ENCODE measurements at places on chromosomes 11 and 22.
A peak's percentile ranks its signal among the peaks of the same experiment; 100 is the strongest.

- DNase-seq: peak; percentile 50
These were observed 30.0 kb upstream of the CABP7 start for GRCh38 chr22:29689880-29690213.

DNA sequence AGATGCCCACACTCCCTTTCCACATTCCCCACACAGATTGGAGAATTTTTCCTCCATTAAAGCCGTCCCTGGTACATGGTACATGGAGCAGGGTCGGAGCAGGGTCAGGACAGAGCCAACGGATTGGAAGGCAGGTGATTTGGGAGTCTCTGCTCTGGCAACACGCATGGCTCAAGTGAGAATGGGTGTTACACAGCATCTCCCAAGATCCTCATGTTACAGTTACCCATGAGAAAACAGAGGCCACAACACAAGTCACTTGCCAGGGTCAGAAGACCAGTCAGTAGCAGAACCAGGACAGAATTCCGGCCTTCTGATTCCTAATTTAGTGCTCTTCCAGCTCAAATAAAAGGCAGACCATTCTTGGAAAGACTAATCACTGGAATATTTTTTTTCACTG, 7.7 kb upstream of the F2 start:
- no peak for DNase-seq

- DNase-seq: no peak
These were observed 654.6 kb upstream of the API5 start for GRCh38 chr11:42657169-42657568.

GRCh38 chr22:50243685-50244419, 971 bp downstream of the TUBGCP6 start:
- DNase-seq: no peak

DNA sequence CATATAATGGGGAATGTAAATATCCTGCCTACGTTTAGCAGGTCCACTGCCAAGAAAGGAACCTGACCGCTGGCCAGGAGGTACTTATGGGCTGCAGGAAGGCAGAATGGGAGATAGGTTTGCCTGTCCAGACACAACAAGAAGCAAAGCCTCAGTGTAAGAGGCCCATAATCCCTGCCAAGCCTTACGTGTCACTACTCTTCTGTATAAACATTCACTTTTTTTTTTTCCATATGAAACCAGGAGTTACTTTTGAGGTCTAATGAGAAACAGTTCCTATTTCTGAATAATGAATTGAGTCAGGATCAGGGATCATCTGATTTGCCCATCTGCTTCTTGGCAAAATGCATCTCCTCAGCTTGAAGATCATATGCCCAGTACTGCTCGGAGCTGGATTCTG, 230.2 kb downstream of the NTM start:
- no peak for DNase-seq

DNA sequence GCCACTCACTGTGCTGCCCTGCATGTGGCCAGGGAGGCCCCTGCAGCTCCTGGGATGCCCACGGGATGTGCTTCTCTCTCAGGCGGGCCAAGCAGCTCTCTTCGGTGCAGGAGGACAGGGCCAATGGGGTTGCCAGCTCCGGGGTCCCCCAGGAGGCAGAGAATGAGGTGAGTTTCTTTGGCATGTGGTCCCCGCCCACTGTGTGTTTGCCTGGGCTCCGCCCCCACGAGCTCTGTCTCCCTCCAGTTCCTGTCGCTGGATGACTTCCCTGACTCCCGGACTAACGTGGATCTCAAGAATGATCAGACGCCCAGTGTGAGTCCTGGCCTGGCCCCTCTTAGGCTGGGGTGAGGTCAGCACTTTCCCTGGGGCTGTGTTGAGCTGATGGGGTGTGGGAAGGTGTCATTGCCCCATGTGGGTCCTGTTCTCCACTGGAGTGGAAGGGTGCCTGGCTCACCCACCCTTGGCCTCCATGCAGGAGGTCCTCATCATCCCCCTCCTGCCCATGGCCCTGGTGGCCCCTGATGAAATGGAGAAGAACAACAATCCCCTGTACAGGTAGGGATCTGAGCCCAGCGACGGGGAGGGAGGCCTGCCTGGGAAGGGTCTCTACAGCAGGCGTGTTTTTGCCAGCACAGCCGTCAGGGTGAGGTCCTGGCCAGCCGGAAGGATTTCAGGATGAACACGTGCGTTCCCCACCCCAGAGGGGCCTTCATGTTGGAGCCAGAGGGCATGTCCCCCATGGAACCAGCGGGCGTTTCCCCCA, 7.7 kb downstream of the SCO2 start:
- DNase-seq: no peak

- peak; percentile 85 for DNase-seq
These were observed 36.0 kb downstream of the PRCP start for GRCh38 chr11:82864268-82864667.

DNA sequence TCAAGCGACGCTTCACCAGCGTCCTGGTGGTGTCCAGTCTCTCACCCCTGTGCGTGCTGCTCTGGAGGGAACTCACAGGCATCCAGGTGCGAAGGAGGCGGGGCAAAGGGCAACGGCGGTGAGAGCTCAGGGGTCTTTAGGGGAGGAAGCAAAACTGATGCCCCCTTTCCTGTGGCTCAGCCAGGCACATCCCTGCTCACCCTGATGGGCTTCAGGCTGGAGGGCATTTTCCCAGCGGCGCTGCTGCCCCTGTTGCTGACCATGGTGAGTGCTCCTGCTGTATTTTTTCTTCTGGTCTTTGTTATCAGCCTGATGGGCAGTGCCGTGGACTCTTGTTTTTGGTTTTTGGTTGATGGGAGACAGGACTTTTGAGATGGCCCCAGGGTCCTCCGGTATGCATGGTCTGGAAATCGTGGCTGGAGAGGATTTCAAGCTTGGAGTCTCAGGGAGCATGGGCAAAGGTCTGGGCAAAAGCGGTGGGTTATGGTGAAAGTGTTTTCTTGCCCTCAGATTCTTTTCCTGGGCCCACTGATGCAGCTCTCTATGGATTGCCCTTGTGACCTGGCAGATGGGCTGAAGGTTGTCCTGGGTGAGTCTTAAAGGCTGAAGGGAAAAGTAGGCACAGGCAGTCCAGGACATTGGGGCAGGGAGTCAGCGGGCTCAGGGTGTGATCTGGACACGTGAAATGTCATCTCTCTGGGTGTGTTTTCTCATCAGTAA, 695 bp downstream of the RCE1 start:
- DNase-seq: no peak

- DNase-seq: no peak
These were observed 6.0 kb upstream of the PNPLA5 start for GRCh38 chr22:43897751-43898261.

DNA sequence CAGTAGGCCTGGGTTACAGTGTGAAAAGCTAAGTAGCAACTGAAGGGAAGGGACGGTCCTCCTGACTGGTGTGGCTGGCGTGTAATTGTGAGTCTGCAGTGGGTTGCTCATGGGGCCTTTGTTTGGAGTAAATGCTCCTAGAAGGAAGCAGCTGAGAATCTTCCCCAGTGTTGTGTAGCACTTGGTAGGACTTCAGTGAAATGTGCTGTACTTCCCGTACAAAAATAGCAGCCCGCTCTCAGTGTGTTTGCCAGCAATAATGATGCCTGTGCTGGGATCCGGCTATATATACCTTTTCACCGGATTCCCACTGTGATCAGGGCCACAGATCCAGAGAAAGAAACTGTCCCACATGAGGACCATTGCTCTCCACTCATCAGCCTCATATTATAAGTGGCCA, 175.7 kb upstream of the NTM start:
- no peak for DNase-seq

- peak; percentile 26 for DNase-seq
These were observed 768 bp downstream of the LDHA start for GRCh38 chr11:18394928-18395734.

DNA sequence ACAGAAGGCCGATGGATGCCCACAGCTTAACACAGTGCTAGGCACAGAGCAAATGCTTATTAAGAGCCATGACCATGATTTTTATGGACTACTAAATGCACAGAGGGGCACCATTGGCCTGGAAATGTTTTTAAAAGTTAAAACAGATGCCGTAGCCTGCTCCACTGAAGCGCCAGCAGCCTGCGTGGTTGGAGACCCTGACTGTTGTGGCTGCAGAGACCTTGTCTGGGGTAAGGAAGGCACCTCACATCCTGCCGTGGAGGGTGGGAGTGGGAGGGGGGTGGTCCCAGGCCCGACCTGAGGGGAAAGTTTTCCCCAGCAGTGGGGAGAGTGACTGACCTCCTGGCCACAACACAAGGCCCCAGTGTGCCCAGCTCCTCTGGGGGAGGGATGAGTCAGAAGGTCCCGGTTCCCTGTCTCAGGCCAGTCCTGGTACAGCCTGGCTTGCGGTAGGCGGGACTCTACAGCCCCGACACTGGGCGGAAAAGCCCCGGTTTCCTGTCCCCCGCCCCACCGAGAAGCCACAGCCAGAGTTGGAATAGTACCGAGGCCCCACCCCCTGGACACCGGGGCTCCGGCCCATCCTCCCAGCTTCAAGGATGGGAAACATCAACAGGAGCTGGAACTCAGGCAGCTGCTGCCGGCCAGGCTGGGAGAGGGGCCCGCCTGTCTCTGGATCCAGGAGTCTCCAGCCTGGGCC, 7.0 kb downstream of the CHST1 start:
- DNase-seq: peak; percentile 73

DNA sequence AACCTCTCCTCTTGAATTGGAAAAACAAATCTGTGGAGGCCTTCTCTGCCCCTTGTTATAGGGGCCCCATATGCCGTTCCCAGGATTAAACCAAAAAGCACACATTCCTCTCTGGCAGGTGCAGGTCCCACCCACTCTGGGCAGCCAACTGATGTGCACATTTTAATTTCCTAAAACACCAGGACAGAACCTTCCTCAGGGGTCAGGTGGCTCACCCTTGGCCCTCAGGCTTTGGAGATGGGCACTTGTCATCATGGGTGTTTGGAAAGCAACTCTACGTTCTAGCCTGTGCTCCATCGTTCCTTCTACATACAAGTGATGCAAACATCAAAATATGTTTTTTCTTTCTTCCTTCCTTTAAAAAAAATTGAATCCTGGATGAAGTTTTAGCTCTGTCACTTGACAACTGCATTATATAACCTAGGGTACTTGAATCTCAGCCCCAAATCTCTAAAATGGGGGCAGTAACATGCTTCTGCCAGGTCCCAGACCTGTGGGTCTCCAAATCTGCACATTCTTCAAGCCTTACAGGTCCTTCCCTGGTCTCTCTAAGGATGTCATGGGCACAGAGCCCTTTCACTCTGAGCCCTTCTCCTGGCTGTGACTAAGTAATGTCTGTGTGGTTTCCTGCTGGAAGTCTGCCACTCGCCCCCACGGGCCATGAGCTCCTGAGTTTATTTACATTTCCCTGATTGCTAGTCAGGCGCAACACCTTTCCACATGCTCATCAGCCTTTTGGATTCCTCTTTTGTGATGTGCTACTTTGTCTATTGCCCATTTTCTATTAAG, 43.8 kb downstream of the KCNQ1OT1 start:
- DNase-seq: no peak

DNA sequence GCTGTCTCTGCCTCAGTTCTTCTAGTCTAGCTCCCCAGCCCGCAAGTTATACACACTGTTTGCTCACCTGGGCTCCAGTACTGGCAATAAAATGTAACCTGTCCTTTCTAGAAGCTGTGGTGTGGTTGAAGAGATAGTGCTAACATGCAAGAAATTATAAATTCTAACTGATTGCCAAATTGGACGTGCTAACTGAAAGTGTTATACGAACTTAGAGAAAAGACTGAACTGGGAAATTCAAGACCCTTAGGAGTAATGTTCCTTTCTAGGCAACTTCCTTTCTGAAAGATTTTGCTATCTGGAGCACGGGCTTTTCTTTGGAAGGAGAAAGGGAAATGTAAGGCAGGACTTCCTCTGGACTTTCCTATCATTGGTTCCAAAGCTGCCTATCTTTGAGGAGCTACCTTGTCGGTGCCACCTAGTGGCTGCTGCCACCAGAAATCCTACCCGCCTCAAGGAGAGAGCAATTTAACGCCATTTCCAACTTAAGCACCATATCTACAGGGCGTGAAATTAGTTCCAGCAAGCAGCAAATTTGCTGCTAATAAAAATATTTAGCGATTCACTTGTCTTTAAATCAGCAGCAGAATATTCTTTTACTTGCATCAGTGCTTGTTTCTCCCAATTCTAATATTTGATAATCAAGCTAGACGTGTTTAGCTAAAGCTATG, 12.7 kb upstream of the TMEM218 start:
- DNase-seq: peak; percentile 74

DNA sequence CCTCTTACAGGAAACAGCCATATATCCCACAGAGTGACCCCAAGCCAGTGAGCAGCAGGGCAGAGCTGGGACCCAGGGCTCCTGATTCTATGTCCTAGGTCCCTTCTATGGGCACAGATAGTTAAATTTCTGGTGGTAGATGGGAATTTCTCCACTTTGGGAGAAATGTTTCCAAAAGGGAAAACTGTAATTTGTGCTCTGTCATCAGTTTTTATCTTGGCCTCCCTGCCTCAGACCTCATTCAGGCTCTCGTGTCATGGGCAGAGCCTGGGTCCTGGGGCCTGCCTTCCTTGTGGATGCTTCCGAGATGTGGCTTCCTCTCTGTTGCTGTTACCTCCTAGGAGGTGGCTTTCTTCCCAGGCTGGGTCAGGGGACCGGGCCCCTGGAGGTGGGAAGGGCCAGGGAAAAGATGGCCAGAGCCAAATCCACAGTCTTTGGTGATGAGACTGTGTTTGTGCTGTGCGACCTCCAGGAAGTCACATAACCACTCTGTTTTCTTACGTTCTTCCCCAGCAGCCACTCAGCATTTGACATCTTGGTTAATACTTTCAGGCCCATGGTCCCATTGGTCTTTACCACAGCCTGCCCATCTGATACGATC, 8.6 kb downstream of the LRRC32 start:
- DNase-seq: no peak

- DNase-seq: peak; percentile 66
These were observed 14.8 kb downstream of the EXT2 start for GRCh38 chr11:44110231-44110679.

DNA sequence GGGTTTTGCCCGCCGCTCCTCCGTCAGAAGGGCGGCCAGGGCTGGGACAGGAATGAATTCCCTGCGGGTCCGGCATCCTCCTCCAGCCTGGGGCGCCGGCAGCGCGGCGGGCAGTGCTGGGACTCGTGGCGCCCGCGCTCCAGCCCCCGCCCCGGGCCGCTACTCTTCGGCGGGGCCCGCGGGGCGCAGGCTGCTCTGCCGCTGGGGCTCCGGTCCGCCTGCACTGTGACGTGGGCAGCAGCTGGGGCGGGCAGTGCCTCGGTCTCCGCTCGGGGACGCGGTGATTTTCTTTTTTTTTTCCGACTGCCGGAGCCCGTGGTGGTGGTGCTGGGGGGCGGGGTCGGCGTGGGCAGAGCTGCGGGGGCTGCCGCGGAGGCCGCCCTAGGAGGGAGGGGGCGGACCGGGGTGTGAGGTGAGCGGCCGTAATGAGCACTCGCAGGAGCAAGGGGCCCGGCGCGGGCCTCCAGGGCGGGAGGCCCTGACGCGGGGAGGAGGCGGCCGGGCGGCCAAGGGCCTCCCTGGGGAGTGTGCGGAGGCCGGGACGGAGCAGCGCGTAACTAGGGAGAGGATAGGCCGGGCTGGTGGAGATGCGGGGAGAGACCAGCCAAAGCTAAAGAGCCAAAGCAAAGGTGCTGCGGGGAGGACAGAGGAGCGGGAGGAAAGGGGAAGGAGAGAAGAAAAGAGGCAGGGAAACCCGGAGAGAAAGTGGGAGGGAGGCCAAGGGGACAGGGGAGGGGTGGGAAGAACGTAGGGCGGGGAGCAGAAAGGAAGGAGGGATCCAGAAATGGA, 73.3 kb upstream of the ZBED5 start:
- peak; percentile 80 for DNase-seq

- DNase-seq: no peak
These were observed 87.8 kb downstream of the MYEOV start for GRCh38 chr11:69381681-69382130.

GRCh38 chr11:102456381-102456780, 3.8 kb upstream of the TMEM123 start:
- peak; percentile 82 for DNase-seq

Measured in suppressor macrophage treated with lipopolysaccharide for 1 hour (primary cell).